Cardiac fibroblast (primary cell): ENCODE measurements at places on chromosomes 7 and 10.

GRCh38 chr10:59387951-59388670, 25.8 kb upstream of the FAM13C start:
- DNase-seq, result peak; percentile 90

DNA sequence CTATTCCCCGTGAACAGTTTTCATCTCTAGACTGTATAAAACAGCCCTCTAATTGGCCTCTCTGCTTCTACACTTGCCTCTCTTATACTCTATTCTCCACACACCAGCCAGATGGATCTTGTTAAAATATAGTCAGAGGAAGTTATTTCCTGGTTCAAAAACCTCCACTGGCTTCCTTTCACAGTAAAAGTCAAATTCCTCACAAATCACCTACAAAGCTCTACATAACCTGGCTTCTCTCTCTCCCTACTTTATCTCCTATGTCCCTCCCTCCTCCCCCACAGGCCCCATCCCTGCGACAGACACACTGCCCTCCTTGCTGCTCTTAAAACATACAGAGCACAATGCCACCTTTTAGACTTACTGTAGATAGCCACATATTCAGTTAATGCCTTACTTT, 60.1 kb downstream of the TPK1 start:
- DNase-seq, result no peak

DNA sequence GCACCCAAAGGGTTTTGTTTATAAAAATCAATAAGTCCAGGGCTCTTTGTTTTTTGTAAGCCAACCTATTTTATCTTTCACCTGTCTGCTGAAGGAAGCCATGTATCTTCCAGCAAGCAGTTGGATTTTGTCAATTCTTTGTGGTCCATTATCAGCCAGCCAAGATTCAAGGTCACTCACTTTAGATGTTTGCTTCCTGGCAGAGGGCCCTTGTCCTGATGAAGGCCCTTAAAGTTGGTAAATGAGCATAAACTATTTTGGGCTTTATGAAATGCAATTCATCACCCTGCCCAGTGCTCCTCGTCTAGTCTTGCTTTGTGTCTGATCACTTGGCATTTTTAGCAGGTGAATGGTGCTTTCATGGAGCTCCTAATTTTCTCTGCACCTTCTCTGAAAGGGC, 1004.2 kb downstream of the GRID1 start:
- DNase-seq, result no peak

GRCh38 chr10:102878629-102879028, 9.4 kb downstream of the AS3MT start:
- DNase-seq, result no peak

DNA sequence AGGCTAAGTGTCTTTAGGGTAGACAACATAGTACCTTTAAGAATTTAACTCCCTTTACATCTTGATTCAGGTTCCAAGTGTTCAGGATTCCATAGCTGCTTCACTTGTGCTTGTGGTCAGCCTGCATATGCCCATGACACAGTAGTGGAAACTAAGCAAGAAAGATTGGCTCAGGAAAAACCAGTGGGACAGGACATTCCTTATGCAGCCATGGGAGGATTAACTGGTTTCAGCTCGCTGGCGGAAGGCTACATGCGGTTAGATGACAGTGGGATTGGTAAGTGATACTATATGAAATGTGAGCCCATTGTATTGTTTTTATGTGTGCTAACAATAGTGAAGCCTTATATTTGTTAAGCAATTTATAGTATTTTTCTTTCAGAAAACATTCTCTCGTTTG, 11.3 kb downstream of the FAM221A start:
- no peak for DNase-seq

DNA sequence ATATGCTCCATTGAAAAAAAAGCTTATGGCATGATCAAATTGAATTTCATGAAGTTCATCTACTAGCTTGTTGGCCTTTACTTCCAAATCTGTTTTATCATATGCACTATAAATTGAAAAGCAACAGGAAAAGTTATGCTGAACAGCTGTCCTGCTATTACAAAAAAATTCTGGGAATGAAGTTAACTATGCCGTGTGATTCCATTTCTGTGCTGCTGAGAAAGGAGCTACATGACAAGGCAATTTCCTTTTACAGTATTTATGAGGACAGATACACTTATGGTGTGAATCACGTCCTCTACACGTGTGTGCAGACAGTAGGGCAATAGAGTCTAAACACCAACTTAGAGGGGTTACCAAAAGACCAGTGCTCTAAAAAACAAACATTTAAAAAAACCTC, 426.5 kb upstream of the AKR1E2 start:
- no peak for DNase-seq

DNA sequence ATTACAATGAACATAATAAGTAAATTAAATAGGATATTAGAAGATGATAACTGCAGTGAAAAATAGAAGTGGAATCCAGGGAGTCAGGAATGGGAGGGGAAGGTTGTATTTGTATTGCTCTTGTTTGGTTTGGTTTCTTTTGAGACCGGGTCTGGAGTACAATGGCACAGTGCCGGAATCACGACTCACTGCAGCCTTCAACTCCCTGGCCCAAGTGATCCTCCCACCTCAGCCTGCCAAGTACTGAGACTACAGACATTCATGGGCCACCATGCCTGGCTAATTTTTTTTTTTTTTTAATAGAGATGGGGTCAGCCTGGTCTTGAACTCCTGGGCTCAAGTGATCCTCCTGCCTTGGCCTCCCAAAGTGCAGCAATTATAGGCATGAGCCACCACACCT, 59.9 kb upstream of the LRRC4 start:
- DNase-seq, result peak; percentile 33

- DNase-seq, result peak; percentile 35
Measured at GRCh38 chr10:79079490-79080355, 11.0 kb downstream of the ZMIZ1 start.

- peak; percentile 77 for DNase-seq
Measured at GRCh38 chr7:101094791-101095375, 9.6 kb downstream of the TRIM56 start.

- DNase-seq, result no peak
Measured at GRCh38 chr10:22724773-22725172, 10.4 kb upstream of the PIP4K2A start.

GRCh38 chr7:55013851-55014250, 5.0 kb upstream of the EGFR start:
- no peak for DNase-seq

DNA sequence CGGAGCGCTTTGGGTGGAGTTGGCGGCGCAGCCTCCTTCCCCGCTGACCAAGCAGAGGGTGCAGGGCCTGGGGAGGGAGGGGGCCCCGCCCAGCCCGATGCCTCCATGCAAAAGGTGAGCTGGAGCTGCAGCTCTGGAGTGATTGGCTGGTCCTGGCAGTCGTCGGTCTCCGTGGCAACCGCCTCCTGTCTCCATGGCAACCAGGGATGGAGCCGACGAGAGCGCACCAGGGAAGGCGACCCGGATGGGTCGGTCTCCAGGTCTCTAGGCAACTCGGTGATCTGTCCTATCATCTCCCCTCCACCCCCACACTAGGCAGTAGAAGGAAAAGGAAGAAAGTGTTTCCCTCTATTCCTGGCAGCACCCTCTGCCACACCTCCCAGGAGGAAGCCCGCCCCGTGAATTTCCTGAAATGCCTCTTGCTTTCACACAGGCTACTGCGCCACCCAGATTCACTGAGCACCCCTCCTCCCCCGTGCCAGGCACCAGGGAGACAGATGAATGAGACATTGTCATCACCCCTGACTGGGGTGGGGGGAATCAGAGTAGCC, 647 bp upstream of the NACAD start:
- peak; percentile 45 for DNase-seq

DNA sequence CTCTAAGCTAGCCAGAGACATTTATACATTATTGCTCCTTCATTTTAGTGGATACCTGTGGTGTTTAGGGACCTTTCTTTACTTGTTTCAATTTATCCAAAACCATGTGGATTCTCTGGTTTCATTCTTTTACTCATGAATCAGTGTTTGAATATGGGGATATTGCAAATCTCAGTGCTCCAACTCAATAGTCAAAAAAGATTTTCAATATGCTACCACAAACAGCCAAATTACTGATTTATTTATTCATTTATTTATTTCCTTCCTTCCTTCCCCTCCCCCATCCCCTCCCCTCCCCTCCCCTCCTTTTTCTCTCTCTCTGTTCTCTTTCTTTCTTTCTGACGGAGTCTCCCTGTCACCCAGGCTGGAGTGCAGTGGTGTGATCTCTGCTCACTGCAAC, 253.1 kb upstream of the IMMP2L start:
- no peak for DNase-seq

DNA sequence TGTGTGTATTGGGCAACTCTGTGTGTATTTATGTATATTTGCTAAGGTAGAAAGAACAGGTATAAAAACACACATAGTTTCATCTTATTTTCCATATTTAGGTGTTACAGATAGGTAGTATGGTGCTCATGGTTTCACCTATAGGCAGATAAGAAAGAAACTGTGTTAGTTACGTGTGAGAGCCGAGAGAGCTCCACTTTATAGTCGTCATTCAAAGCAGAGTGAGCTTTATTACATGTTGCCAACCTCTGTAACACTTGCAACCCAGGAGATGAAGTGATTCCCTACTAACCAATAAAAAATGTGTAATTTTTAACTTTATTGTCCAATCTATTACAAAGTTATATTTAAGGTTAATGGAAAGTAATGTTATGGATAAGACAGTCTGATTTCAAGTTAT, 121.3 kb downstream of the AGMO start:
- no peak for DNase-seq

DNA sequence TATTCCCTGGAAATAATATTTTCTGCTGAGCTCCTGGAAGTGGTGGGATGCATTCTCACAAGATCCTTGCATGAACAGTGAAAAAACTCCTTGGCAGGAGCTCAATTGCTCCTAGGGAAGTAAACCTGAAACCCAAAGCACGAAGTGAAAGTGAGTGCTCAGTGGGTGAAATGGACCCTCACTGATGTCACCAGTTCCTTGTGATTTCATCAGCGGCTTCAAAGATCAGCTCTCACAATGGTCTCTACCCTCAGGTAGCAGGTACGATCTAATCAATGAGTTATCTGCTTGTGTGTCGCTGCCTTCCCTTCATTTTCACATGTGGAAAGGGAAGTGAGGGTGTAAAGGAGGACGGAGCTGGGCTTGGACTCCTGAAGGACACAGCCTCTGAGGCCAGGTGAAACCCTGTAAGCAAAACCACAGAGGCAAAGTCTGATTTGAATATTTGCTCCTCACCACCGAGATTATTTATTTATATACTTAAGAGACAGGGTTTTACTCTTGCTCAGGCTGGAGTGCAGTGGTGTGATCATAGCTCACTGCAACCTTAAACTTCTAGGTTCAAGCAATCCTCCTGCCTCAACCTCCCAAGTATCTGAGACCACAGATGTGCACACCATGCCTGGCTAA, 255.4 kb upstream of the LYZL1 start:
- no peak for DNase-seq
